ENCODE measurements at places on chromosomes 5 and 9. TPM values are rescaled to one million over a fixed set of nuclear protein-coding genes. Genes with fewer than 3 reads are reported as not detected.

RNF180 gene
- total RNA-seq: 45.4 TPM

CDKN2B-AS1 gene
- 1.8 TPM for total RNA-seq

FAXDC2 gene
- total RNA-seq: 30.0 TPM

CTXN3 gene
- total RNA-seq: not detected

PRUNE2 gene
- 129 TPM for total RNA-seq

AGXT2 gene
- total RNA-seq: not detected

HTR1A gene
- not detected for total RNA-seq

FOXD4 gene
- total RNA-seq: not detected

HOMER1 gene
- 27.3 TPM for total RNA-seq

C5orf46 gene
- total RNA-seq: not detected

PCDHA11 gene
- 2.1 TPM for total RNA-seq

SMIM27 gene
- 1.7 TPM for total RNA-seq

LCN9 gene
- not detected for total RNA-seq

ZFR gene
- total RNA-seq: 54.1 TPM

FOXD4L5 gene
- 0.14 TPM for total RNA-seq

TEX48 gene
- not detected for total RNA-seq

SSBP2 gene
- total RNA-seq: 147 TPM

MEIKIN gene
- not detected for total RNA-seq

EEIG1 gene
- 140 TPM for total RNA-seq

LRRC70 gene
- total RNA-seq: 5.6 TPM

SYK gene
- 6.7 TPM for total RNA-seq

SETX gene
- total RNA-seq: 36.5 TPM

ATP6V1G1 gene
- 99.9 TPM for total RNA-seq

KLF9 gene
- 109 TPM for total RNA-seq

EIF4E1B gene
- not detected for total RNA-seq

INPP5E gene
- 8.8 TPM for total RNA-seq

FBXO38 gene
- 62.4 TPM for total RNA-seq

ADGRD2 gene
- not detected for total RNA-seq

ZNF883 gene
- 1.3 TPM for total RNA-seq

LCN15 gene
- not detected for total RNA-seq

BARHL1 gene
- total RNA-seq: not detected

MARVELD2 gene
- total RNA-seq: 0.70 TPM

SLC25A48 gene
- not detected for total RNA-seq

DIAPH1 gene
- total RNA-seq: 28.7 TPM

GARIN3 gene
- not detected for total RNA-seq

PROB1 gene
- 1.7 TPM for total RNA-seq

C9orf152 gene
- not detected for total RNA-seq

ASTN2 gene
- 1.8 TPM for total RNA-seq

GLDC gene
- 0.26 TPM for total RNA-seq

ROPN1L gene
- total RNA-seq: not detected

ADAMTS12 gene
- total RNA-seq: 7.4 TPM

OTP gene
- not detected for total RNA-seq

ARHGAP26 gene
- 29.7 TPM for total RNA-seq

IFT74 gene
- total RNA-seq: 31.5 TPM

SLC27A4 gene
- total RNA-seq: 4.6 TPM

SLC24A2 gene
- total RNA-seq: 2.4 TPM

ANKRD31 gene
- total RNA-seq: not detected

ADAM19 gene
- total RNA-seq: 25.6 TPM

IDNK gene
- total RNA-seq: 4.0 TPM

ZBED3 gene
- 26.9 TPM for total RNA-seq

NANS gene
- 187 TPM for total RNA-seq

PCDHB4 gene
- total RNA-seq: 0.59 TPM

TYRP1 gene
- total RNA-seq: not detected

NR5A1 gene
- 0.58 TPM for total RNA-seq

THBS4 gene
- 4.7 TPM for total RNA-seq

SLC2A8 gene
- 6.9 TPM for total RNA-seq

SOX30 gene
- not detected for total RNA-seq

All from uterus (tissue), 4 donors.